ENCODE measurements at places on chromosomes 4 and X. TPM values are rescaled to one million over a fixed set of nuclear protein-coding genes. Genes with fewer than 3 reads are reported as not detected.

DNA sequence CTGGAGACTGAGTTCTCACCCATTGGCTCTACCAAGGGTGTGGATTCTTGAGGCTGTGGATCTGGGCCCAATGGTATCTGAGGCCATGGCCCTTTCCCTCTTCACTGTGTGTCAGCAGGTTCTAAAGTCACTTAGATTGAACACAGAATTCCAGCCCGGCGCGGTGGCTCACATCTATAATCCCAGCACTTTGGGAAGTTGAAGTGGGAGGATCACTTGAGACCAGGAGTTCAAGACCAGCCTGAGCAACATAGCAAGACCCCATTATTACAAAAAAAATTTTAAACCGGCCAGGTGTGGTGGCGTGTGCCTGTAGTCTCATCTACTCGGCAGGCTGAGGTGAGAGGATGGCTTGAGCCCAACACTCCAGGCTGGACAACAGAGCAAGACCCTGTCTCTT lies 18.0 kb upstream of the XPNPEP2 start:
- no peak for ATAC-seq

GRCh38 chr4:184298254-184298653 lies 80.6 kb upstream of the ENPP6 start:
- no peak for ATAC-seq

The IL2 gene
- total RNA-seq = not detected

DNA sequence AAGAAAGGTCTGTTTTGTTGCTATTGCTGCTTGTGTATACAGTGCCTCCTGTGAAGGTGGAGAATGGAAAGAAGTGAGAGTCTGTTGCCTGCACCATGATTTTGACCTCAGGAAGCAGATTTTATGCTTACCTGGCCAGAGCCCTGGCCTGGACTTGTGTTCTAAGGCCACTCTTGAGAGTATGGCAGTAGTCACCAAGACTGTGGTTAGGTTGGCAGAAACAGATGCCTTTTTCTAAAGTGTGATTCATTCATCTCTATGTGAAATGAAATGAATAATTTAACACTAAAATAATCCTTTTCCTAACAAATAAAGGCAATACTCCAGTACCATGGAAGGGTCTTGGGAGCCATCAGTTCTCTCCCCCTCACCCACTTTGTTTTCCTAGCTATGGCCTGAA lies 161.8 kb downstream of the DCLK2 start:
- ATAC-seq = no peak

- no peak for ATAC-seq
Measured at GRCh38 chrX:17170973-17171372, 204.0 kb upstream of the NHS start.

Data from gastroesophageal sphincter (tissue), 4 donors.